Mononuclear cell (primary cell): ENCODE measurements at places on chromosomes 7 and 10. TPM values are rescaled to one million over a fixed set of nuclear protein-coding genes. Genes with fewer than 3 reads are reported as not detected.

The TSPAN15 gene
- total RNA-seq, result 1.6 TPM

The CCDC186 gene
- 60.4 TPM for total RNA-seq

The C10orf53 gene
- not detected for total RNA-seq

The IKZF5 gene
- total RNA-seq, result 37.3 TPM

The SUV39H2 gene
- total RNA-seq, result 6.3 TPM

The GPR158 gene
- total RNA-seq, result under 0.01 TPM

The VSTM2A gene
- not detected for total RNA-seq

The CHST15 gene
- 23.9 TPM for total RNA-seq

The OR2A14 gene
- total RNA-seq, result not detected

The PRKG1 gene
- 1.2 TPM for total RNA-seq

The EIF5AL1 gene
- 0.73 TPM for total RNA-seq

The PRRT4 gene
- total RNA-seq, result 0.10 TPM

The NANOS1 gene
- total RNA-seq, result under 0.01 TPM

The LCOR gene
- 87.7 TPM for total RNA-seq

The TMEM139 gene
- 0.10 TPM for total RNA-seq

The LEP gene
- not detected for total RNA-seq

The FBXO24 gene
- 0.21 TPM for total RNA-seq

The PGAM2 gene
- 0.63 TPM for total RNA-seq

The BUB3 gene
- 99.9 TPM for total RNA-seq

The LLCFC1 gene
- total RNA-seq, result not detected

The VWDE gene
- 1.6 TPM for total RNA-seq

The TSPAN12 gene
- not detected for total RNA-seq

The SPDYE11 gene
- total RNA-seq, result not detected

The COL26A1 gene
- 0.21 TPM for total RNA-seq

The ACTL6B gene
- total RNA-seq, result not detected

The FFAR4 gene
- total RNA-seq, result under 0.01 TPM

The MINDY4 gene
- 0.21 TPM for total RNA-seq

The IFIT3 gene
- 30.7 TPM for total RNA-seq

The FBXL13 gene
- 1.9 TPM for total RNA-seq

The SDK1 gene
- total RNA-seq, result 0.31 TPM

The POU6F2 gene
- total RNA-seq, result not detected
